ENCODE measurements at places on chromosomes 13 and 19. TPM values are rescaled to one million over a fixed set of nuclear protein-coding genes. Genes with fewer than 3 reads are reported as not detected.

DNA sequence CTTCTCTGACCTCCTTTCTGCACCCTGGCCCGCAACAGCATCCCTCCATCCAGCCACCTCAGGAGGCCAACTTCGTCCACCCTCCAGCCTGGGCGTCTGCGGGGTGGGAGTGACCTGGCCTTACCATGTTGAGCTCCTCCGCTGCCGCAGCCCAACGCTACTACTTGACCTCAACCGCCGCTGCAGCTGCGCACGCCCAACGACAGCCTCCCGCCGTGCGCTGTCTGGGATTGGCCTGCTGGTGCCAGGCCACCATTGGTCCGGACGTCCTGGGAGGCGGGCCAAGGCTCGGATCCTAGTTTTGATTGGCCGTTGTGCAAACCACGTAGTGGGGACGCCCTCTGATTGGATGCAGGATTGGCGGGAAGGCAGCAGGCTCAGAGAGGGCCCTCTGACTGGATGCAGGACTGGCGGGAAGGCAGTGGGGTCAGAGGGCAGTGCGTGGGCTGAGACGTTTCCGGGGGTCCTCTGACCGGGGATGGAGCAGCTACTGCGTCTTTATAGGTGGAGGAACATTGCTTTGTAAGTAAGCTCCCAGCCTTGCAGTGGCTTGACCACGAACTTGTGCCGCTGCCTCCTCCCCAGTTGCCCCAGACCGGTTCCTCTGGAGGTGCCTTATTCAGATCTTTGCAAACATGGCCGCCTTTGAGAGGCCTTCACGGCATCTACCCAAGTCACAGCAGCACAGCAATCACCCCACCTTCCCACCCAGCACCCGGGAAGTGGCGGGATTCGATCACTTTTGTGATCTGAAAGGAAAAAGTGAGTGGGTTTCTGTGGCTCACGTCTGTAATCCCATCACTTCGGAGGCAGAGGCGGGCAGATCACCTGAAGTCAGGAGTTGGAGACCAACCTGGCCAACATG, at the start of gene TUBA3C:
TUBA3C (minus strand) TSS at position 204 of the 865 bp plus-strand sequence; CDS start at position 127, 77 bp downstream.
- no peaks in the 10 kb centered on the region for H3K4me1 ChIP-seq
- no peak within 1 kb of the TSS for H3K4me3 ChIP-seq
- H3K27ac ChIP-seq = no peak within 1 kb of the TSS

GRCh38 chr13:59542303-59542702, 621.4 kb downstream of the DIAPH3 start:
- no peak overlapping the region for H3K4me3 ChIP-seq
- no peak for DNase-seq
- no peaks in the 10 kb centered on the region for H3K4me1 ChIP-seq
- no peak overlapping the region for H3K27ac ChIP-seq

DNA sequence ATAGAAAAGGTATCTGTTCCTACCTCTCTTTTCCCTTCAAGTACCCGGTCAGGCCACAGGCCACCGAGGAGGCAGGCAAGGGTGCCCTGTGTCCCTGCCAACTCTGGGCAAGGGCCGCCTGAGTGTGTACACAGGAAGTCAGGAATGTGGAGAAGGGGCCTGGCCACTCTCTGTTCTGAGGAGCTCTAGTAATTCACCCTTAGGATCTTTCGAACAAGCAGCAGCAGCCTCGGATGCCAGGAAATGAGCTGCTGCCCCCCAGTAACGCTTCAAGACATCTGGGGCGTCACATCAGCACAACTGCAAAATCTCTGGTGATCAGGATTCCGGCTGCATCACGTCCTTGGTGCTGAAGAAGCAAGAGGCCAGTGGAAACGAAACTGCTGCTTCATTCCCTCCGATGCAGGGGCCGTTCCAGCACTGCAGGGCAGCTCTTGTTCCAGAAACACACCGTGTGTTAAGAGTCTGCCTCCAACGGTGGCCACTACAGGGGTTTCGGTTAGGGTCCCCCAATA, 2.0 kb downstream of the RAB20 start:
- peak overlapping the region; percentile 93 for H3K27ac ChIP-seq
- H3K36me3 ChIP-seq = peaks cover 5% of the 10 kb centered on the region

COX6B2 gene
- total RNA-seq = 0.19 TPM

WIZ gene
- total RNA-seq = 74.3 TPM

GZMM gene
- total RNA-seq = not detected

DNA sequence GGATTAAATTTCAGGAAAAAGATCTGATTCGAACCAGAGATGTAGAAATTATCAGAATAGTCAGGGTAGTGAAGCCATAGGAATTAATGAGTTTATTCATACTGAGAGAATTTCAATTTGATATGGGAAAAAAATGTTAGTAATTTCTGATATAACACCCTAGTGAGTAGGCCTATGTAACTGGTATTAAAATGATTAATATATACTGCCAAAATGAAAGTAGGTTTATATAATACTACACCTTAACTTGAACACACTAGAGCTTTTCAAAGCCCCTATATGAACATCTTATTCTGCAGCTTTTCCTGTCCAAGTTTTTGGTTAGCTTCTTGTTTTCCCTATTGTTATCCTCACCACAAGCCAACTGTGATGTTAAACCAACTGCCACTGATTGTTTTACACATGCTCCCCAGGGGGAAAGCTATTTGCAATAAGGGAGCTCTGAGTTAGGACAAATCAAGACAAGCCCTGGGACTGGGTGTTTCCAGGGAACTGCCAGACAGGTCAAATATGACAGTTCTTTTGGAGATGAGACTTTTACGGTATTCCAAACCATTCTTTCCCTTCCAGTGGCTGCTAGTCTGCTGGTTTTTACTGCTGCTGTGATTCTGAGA, 45.3 kb downstream of the FNDC3A start:
- no peak overlapping the region for H3K27ac ChIP-seq
- no peaks in the 10 kb centered on the region for H3K36me3 ChIP-seq
- H3K27me3 ChIP-seq = no peaks in the 10 kb centered on the region
- H3K4me1 ChIP-seq = no peaks in the 10 kb centered on the region
- DNase-seq = no peak
- no peak overlapping the region for H3K4me3 ChIP-seq

ZNF615 gene
- 13.4 TPM for total RNA-seq

GRCh38 chr13:110431425-110432294, 124.6 kb downstream of the COL4A2 start:
- H3K27ac ChIP-seq = peak overlapping the region; percentile 73
- no peaks in the 10 kb centered on the region for H3K27me3 ChIP-seq
- no peak for DNase-seq

DNA sequence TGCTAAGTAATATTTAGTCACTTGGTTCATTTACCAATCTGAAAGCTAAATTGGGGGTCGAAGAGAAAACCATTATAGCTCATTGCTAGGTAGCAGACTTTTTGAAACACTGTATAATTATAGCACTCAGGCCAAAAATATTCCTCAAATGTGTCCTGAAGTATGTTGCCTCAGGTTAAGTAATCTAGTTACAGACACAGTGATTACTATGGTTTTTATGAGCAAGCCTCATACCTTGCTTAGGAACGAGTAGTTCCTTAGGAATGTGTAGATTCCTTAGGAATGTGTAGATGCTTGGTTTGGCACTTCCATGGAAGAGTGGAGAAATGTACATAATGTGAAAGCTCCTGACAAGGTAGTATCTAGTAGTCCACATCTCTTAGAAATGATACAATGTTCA, 387.5 kb downstream of the LMO7 start:
- no peak overlapping the region for H3K4me3 ChIP-seq
- H3K27me3 ChIP-seq = no peaks in the 10 kb centered on the region
- H3K36me3 ChIP-seq = no peaks in the 10 kb centered on the region
- H3K27ac ChIP-seq = no peak overlapping the region

GRCh38 chr13:40813667-40814454, 24.4 kb downstream of the SLC25A15 start:
- H3K4me1 ChIP-seq = no peaks in the 10 kb centered on the region
- H3K27ac ChIP-seq = no peak overlapping the region
- H3K36me3 ChIP-seq = peaks cover 10% of the 10 kb centered on the region
- no peak overlapping the region for H3K4me3 ChIP-seq

- no peak overlapping the region for H3K27ac ChIP-seq
- no peak overlapping the region for H3K4me3 ChIP-seq
- no peaks in the 10 kb centered on the region for H3K36me3 ChIP-seq
- no peaks in the 10 kb centered on the region for H3K27me3 ChIP-seq
- DNase-seq = no peak
- peaks cover 6% of the 10 kb centered on the region for H3K4me1 ChIP-seq
Observed at GRCh38 chr13:95295026-95295425, 6.2 kb downstream of the ABCC4 start.

CPT1C gene
- 3.8 TPM for total RNA-seq

KASH5 gene
- total RNA-seq = not detected

OVOL3 gene
- not detected for total RNA-seq

GRCh38 chr19:13060964-13061927, 41.4 kb downstream of the LYL1 start:
- peaks cover 100% of the 10 kb centered on the region for H3K4me1 ChIP-seq
- peak overlapping the region; percentile 97 for H3K27ac ChIP-seq
- peak overlapping the region; percentile 57 for H3K4me3 ChIP-seq
- DNase-seq = no peak
- H3K27me3 ChIP-seq = no peaks in the 10 kb centered on the region
- no peaks in the 10 kb centered on the region for H3K36me3 ChIP-seq

CYP4F8 gene
- not detected for total RNA-seq

- H3K27ac ChIP-seq = peak overlapping the region; percentile 100
- H3K36me3 ChIP-seq = peaks cover 79% of the 10 kb centered on the region
- no peaks in the 10 kb centered on the region for H3K27me3 ChIP-seq
- DNase-seq = peak; percentile 99
Observed at GRCh38 chr19:2041683-2042484, 9.2 kb downstream of the MKNK2 start.

DNA sequence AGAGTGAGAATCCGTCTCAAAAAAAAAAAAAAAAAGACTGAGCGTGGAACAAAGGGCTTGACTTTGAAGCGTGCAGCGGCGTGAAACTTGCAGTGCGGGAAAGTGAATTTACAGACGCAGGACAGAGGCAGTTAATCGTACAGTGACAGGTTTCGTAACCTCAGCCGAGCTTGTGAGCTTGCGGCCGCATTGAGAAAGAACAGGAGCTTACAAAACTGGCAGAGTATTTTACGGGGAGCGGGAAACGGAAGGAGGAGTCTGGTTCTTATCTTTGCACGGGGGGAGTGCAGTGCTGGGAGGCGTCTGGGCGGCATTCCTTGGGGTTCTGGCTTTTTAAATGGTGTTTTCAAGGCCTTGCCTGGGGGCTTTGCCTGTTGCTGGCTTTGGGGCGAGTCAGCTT, 6.0 kb upstream of the BSG start:
- no peak for DNase-seq
- no peaks in the 10 kb centered on the region for H3K27me3 ChIP-seq
- H3K36me3 ChIP-seq = no peaks in the 10 kb centered on the region
- peaks cover 6% of the 10 kb centered on the region for H3K4me1 ChIP-seq

GRCh38 chr13:59442944-59443486, 720.7 kb downstream of the DIAPH3 start:
- H3K27ac ChIP-seq = no peak overlapping the region
- no peaks in the 10 kb centered on the region for H3K36me3 ChIP-seq
- no peak overlapping the region for H3K4me3 ChIP-seq
- no peak for DNase-seq
- no peaks in the 10 kb centered on the region for H3K27me3 ChIP-seq
- no peaks in the 10 kb centered on the region for H3K4me1 ChIP-seq

DNA sequence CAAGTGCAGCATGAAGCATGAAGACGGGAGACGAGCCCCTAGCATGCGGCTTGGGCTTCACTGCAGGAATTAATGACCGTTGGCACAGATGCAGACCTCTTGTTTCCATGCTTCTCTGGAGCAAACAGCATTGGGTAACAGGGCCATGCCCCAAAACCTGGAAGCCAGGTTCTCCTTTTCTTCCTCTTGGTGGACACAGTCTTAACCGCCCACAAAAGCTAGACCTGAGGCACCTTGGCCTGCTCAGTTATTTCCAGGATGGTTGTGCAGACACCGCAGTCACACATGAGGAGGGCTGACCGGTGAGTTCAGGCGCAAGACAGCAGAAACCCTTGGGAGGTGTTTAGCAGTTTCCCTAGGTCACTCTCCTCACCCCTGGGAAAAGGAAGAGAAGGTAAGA, 133.9 kb upstream of the GJB6 start:
- DNase-seq = no peak
- no peaks in the 10 kb centered on the region for H3K4me1 ChIP-seq
- H3K36me3 ChIP-seq = no peaks in the 10 kb centered on the region
- H3K27me3 ChIP-seq = no peaks in the 10 kb centered on the region
- H3K27ac ChIP-seq = no peak overlapping the region

DNA sequence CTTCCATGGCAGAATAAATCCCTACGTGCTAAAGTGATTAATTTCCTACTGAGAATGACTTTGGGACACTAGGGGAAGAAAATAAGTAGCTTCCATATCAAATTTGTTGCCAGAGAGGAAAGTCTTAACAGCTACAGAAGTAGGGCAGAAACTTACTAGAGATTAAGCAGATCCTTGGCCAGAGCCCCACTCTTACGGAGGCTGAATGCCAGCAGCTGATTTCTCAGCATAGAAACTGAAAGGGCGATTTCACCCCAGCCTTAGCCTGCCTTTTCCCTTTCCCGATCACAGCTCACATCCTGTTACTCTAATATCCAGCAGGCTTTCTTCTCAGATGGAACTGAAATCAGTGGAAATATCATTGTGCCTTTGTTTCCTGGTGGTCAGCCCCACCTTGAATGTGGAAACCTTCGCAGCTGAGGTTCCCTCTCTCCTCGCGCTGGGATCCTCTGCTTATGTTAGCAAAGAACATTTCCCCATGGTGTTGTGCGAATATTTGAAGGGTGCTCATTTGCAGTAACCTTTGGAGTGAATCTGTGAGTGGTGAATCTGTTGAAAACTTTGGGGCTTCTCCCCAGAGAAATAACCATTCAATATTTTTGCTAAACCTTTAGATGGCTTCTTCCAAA, 8.4 kb downstream of the FAM124A start:
- H3K4me1 ChIP-seq = peaks cover 21% of the 10 kb centered on the region
- peak overlapping the region; percentile 90 for H3K27ac ChIP-seq
- DNase-seq = no peak
- H3K36me3 ChIP-seq = no peaks in the 10 kb centered on the region
- peak overlapping the region; percentile 44 for H3K4me3 ChIP-seq
- no peaks in the 10 kb centered on the region for H3K27me3 ChIP-seq

LGALS14 gene
- not detected for total RNA-seq

DNA sequence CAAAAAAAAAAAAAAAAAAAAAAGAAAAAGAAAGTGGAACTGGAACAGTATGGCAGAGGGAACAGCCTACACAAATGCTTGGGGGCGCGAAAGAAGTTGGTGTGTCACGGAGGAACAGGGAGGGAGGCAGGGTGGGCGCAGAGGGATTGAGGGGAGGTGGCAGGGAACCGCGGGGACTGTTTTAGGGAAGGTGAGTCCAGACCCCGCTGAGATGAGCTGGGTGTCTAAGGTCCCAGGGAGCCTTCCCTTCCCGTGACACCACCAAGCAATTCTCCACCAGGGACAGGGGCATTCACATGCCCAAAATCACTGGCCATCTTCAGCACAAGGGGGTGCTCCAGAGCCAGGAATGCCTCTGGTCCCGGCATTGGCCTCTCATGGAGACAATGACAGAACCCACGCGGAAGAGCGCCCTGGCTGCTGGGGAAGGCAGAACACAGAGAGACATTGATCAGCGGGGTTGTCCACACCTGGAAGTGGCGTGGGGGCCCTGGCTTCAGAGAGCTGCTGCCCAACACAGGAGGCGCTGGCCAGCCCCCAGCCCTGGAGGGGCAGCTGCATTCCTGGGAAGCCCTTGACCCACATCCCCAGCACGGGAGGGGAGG, 6.9 kb downstream of the PEAK3 start:
- H3K4me1 ChIP-seq = peaks cover 42% of the 10 kb centered on the region
- H3K27me3 ChIP-seq = no peaks in the 10 kb centered on the region
- DNase-seq = no peak
- peaks cover 41% of the 10 kb centered on the region for H3K36me3 ChIP-seq
- H3K27ac ChIP-seq = peak overlapping the region; percentile 28
- peak overlapping the region; percentile 23 for H3K4me3 ChIP-seq
